Activated CD8-positive, alpha-beta memory T cell treated with anti-CD3 and anti-CD28 coated beads for 1 hour (primary cell): ENCODE measurements at places on chromosomes 1 and 21.

DNA sequence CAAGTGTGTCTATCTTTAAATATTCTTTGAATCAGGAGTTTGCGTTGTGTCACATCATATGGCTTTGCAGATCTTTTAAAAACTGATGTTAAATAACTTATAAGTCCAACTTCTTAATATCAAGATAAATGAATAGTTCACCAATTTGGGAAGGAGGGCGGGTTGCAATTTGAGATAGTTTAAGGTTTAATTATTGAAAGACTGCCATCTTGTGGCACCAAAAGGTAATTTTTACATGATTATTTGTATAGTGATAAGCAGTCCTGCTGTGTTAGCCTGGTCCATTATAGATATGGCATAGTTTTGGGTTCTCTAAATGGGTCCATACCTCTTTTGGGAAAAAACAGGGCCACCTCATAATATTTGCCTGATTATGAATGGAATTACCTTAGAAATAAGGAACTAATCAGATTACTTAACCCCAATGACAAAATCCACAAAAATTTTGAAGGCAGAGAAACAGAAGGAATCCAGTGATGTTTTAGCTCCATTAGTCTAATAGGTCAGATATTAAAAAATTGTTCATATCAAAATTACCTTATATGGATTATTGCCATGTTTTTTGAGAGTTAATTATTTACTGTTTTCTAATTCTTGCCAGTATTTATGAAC lies 64.3 kb downstream of the PRKAA2 start:
- DNase-seq, result no peak

DNA sequence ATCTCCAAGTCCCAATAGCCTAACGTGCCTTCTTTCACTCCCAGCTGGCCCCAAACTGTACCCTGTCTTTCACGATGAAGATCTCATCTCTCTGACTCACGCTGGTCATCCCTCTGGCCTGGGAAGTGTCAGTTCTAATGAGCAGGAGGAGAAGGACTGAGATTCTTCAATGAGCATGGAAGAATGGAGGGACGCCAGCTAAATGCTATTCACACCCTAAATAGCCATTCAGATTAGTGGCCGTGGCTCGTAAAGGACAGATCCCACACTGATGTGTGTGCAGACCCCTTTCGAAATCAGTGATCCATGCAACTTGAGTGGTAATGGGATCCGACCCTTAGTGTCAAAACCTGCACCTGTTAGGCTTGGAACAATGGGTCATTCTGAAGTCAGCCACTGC lies 75.9 kb upstream of the SMYD2 start:
- DNase-seq, result no peak

DNA sequence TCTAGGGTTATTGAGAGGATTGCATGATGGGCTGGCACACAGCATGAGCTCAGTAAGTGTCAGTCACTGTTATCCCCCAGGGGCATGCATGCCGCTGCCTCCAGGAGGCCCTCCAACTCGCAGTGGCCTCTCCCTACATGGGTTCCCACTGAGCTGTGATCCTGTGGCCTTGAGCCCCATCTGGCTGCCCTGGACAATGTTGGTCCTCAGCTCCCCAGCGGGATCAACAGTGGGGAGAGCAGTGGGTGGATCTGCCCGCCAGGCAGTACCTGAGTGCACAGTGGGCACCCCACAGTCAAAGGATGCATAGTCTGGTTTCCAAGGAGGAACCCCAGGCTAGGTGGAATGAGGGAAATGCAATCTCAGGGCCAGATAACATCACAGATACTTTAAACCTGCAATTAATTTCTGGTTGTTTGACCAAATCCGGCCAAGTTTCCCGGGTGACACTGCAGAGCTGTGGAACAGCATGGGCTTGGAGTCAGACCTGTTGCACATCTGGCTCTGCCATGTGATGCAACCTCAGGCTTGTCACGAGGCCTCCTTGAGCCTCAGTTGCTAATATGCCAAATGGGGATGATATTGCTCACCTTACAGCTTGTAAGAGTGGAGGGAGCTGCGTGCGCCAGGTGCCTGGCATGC lies 9.3 kb downstream of the PADI3 start:
- DNase-seq, result no peak

DNA sequence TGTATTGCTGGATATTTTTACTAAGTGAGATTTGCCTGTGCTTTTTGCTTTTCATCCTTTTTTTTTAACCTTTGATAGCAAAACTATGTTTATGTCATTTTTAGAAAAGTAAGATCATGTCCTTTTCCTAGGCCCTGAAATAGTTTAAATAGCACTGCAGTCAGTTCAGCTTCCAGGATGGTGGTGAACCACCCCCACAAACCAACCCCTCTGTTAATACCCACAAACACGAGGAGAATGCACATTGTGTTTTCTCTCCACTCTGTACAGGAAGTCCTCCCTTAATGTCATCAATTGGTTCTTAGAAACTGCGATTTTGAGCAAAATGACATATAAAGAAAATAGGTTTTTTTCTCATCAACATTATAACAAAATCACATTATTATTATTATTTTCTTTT lies 117.7 kb upstream of the DSCAM start:
- no peak for DNase-seq

- no peak for DNase-seq
These were observed 22.3 kb upstream of the POFUT2 start for GRCh38 chr21:45309987-45310381.

DNA sequence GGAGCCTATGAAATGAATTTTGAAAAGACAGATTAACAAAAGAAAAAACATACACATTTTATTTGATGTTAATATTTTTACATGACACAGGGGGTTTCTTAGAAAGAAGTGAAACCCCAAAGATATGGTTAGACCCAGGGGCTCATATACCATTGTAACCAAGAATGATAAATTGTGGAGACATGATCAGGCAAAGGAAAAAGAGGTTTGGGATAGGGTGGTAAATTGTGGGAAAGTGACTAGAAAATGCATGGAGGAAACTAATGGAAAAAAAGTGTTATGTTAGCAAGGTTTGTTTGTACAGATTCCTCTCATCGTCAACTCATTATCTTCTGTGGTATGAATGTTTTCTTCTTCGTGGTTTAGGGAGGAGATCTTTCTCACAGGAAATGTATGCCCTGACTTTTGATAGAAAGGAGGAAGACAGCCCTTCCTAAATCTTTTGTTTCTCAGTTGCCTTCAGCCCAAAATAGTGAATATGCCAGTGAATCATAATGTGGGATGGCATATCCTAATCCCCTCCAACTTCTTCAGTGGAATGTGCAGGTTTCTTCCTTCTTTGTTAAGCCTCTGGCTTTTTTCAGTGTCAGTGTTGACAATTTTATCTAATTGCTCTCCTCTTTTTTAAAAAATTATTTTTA lies 140.4 kb upstream of the UBE2U start:
- no peak for DNase-seq

DNA sequence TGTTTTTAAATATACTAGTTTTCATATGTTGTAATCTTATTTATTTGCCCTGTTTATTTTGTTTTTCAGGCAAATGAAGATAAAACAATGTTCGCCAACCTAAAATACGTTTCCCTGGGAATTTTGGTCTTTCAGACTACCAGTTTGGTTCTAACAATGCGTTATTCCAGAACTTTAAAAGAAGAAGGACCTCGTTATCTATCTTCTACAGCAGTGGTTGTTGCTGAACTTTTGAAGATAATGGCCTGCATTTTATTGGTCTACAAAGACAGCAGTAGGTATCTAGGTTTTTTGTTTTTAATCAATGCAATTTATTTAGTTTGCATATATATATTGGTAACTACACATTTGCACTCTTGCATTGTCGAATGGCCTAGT lies 23.7 kb downstream of the SLC35A3 start:
- DNase-seq, result no peak

GRCh38 chr1:116763116-116763786 lies 9.0 kb downstream of the CD2 start:
- no peak for DNase-seq

DNA sequence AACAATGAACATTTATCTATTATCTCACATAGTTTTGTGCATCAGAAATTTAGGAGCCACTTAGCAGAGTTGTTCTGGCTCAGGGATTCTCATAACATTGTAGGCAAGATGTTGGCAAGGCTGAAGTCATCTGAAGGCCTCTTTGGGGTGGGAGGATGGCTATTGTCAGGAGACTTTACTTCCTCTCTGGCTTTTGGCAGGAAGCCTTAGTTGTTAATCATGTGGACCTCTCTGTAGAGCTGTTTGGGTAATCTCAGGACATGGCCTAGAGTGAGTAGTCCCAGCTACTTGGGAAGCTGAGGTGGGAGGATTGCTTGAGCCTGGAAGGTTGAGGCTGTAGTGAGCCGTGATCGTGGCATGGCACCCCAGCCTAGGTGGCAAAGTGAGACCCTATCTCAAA lies 40.2 kb downstream of the RASAL2 start:
- DNase-seq, result no peak

GRCh38 chr1:182495002-182495401 lies 45.1 kb downstream of the RGSL1 start:
- DNase-seq, result no peak

- DNase-seq, result no peak
These were observed 119.4 kb downstream of the SLC45A1 start for GRCh38 chr1:8437347-8437746.

GRCh38 chr1:108570128-108570527 lies 10.2 kb downstream of the EEIG2 start:
- no peak for DNase-seq
